ENCODE measurements at places on chromosomes 1 and 21. TPM values are rescaled to one million over a fixed set of nuclear protein-coding genes. Genes with fewer than 3 reads are reported as not detected.

The CLCA1 gene
- polyA plus RNA-seq = not detected

The SMCP gene
- polyA plus RNA-seq = not detected

The KCND3 gene
- 5.6 TPM for polyA plus RNA-seq

The FAM72B gene
- polyA plus RNA-seq = 0.88 TPM

The ADAM30 gene
- not detected for polyA plus RNA-seq

GRCh38 chr1:97610748-97611147 lies 310.1 kb downstream of the DPYD start:
- no peak overlapping the region for H3K27ac ChIP-seq
- DNase-seq = no peak
- no peaks in the 10 kb centered on the region for H3K36me3 ChIP-seq
- no peaks in the 10 kb centered on the region for H3K27me3 ChIP-seq
- H3K4me1 ChIP-seq = no peaks in the 10 kb centered on the region

The MPZ gene
- polyA plus RNA-seq = 4.1 TPM

- H3K4me1 ChIP-seq = peaks cover 13% of the 10 kb centered on the region
- H3K36me3 ChIP-seq = no peaks in the 10 kb centered on the region
- H3K4me3 ChIP-seq = peak within 1 kb of the TSS; percentile 44
- peak within 1 kb of the TSS; percentile 65 for H3K27ac ChIP-seq
- no peak for DNase-seq
Measured at GRCh38 chr1:1918901-1919303, at the start of gene TMEM52. Gene TMEM52, minus strand, starts transcription at chr1:1919279. Its CDS starts 14 bp downstream, at chr1:1919265.

- no peak overlapping the region for H3K4me3 ChIP-seq
- H3K27ac ChIP-seq = no peak overlapping the region
- H3K27me3 ChIP-seq = no peaks in the 10 kb centered on the region
- DNase-seq = no peak
Measured at GRCh38 chr1:233707153-233707879, 93.4 kb downstream of the KCNK1 start.

The LYPLAL1 gene
- 79.4 TPM for polyA plus RNA-seq

The TRIM17 gene
- polyA plus RNA-seq = 1.8 TPM

GRCh38 chr1:94310570-94311270 lies 73.3 kb upstream of the ARHGAP29 start:
- no peak overlapping the region for H3K27ac ChIP-seq
- no peaks in the 10 kb centered on the region for H3K36me3 ChIP-seq
- H3K27me3 ChIP-seq = no peaks in the 10 kb centered on the region
- no peak overlapping the region for H3K4me3 ChIP-seq
- no peaks in the 10 kb centered on the region for H3K4me1 ChIP-seq

DNA sequence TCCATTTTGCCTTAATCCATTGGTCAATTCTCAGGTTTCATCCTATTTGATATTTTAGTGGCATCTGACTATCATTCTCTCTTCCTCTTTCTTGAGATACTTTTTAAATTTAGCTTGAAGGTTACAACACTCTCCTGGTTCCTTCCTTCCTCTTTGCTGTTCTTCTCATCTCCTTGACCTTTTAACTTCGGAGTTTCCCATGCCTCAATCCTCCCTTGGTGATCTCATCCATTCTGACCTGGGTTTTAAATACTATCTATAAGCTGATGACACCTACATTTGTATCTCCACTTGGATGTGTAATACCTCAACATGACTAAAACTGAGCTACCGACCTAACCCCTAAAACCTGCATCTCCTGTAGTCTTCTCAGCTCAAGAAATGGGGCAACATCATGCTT lies 4.8 kb upstream of the ZNF687 start:
- DNase-seq = no peak
- H3K36me3 ChIP-seq = no peaks in the 10 kb centered on the region
- H3K27me3 ChIP-seq = no peaks in the 10 kb centered on the region
- H3K4me3 ChIP-seq = no peak overlapping the region
- H3K27ac ChIP-seq = no peak overlapping the region

GRCh38 chr1:158998781-158999161 lies 10.9 kb upstream of the IFI16 start:
- H3K36me3 ChIP-seq = no peaks in the 10 kb centered on the region
- DNase-seq = peak; percentile 77
- H3K27me3 ChIP-seq = no peaks in the 10 kb centered on the region
- H3K4me3 ChIP-seq = no peak overlapping the region

Measured in adrenal gland (tissue), 19 donors.